Nucleus accumbens (tissue), 56 donors: ENCODE measurements at places on chromosomes 16 and 17.

- no peak for DNase-seq
These were observed 456.8 kb upstream of the CCL2 start for GRCh38 chr17:33798308-33798707.

DNA sequence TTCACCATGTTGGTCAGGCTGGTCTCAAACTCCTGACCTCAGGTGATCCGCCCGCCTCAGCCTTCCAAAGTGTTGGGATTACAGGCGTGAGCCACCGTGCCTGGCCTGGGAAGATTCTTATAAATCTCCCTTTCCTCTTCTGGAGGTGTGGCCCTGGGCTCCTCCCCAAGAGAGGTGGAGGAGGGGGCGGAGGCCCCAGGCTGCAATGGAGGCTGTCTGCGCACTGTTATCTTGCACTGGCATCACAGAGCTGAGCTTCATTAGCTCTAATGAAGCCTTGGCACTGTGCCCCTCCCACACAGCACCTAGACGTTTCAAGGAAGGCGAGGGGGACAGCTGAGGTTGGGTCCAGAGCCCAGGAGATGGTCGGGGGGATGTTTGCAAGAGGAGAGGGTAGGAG, 7.5 kb downstream of the ARHGAP23 start:
- DNase-seq, result no peak

DNA sequence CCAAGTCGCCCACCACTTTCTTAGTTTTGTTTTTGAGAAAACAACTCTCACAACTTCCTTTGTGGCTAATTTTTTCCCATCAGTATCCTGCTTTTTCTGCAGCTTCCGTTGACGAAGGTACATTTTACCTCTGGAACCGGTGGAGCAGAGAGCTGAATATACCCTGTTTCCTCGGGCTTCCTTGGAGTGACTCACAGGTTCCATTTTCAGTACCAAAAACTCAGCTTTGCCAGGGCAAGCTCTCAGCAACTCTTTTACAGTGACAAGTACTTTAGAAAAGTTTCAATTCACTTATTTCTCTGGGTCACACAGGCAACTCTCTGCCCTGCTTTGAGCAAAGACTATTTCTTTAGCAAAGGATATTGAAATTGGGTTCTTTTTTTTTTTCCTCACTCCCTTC, 318.9 kb downstream of the SNX29 start:
- DNase-seq, result no peak

GRCh38 chr17:17985153-17985552, 12.5 kb downstream of the DRC3 start:
- no peak for DNase-seq

DNA sequence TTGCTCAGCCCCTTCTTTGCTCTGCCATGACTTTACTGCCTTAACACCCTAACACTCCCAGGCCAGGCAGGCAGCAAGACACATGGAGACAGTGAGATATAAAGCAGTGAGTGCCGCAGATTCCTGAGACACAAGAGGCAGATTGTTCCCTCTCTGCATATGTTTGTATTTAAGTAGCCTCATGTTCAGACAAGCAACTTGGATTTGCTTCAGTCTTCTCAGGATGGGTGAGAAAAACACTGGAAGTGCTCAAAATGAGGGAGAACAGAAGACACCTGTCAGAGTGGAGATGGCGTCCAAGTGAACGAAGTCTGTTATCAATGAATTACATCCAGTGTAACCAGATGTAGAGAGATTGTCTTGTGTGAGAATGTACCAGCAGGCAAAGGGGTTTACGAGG, 86.8 kb downstream of the CES1 start:
- no peak for DNase-seq

DNA sequence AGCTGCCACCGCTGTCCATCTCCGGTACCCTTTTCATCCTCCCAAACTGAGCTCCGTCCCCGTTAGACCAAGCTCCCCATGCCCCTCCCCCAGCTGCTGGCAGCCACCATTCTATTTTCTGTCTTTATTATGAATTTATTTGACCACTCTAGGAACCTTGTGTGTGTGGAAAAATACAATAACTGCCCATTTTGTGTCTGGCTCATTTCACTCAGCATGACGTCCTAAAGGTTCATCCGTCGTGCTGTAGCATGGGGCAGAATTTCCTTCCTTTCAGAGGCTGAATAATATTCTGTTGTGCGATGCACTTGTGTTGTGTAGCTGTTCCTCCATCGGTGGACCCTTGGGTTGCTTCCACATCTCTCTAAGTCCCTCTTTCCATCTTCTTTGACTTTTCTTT, 263.1 kb downstream of the SEC14L1 start:
- DNase-seq, result no peak

DNA sequence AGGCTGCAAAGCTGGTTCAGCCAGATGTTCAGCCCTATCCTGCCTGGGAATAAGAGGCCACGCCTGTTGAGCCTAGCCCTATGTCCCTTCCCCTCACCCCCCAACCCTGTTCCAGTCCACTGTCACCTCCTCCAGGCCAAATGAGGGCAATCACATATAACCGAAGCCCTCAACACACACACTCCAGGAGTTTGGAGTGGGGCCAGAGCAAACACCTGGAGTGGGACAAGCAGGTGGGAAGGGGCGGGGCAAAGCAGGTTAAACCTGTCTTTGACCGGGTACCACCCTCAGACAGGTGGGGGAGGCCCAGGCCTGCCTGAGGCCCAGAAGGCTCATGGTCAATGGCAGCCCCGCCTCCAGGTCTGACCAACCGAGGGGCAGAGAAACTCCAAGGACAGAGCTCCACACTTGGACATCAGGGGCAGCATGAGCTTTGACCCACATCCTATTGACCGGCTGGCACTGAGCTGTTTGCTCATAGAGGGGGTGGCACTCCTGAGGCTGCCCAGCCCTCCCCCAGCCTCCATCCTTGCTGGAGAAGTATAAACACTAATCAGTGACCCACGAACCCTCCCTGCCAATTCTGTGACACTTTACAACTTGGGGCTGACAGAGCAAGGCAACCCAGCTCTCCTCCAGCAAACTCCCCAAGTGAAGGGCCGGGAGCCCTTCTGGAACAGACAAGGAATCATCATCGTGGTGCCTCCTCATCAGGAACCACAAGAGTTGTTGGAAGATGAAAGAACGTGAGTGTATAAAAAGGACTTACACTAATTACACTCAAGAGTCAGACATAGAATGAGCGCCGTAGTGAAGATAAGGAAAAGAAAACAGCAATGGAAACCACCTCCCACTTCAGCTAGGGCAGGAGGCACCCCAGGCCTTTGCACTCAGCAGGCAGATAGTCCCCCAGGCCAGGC, 1.5 kb downstream of the ESRP2 start:
- DNase-seq, result no peak

DNA sequence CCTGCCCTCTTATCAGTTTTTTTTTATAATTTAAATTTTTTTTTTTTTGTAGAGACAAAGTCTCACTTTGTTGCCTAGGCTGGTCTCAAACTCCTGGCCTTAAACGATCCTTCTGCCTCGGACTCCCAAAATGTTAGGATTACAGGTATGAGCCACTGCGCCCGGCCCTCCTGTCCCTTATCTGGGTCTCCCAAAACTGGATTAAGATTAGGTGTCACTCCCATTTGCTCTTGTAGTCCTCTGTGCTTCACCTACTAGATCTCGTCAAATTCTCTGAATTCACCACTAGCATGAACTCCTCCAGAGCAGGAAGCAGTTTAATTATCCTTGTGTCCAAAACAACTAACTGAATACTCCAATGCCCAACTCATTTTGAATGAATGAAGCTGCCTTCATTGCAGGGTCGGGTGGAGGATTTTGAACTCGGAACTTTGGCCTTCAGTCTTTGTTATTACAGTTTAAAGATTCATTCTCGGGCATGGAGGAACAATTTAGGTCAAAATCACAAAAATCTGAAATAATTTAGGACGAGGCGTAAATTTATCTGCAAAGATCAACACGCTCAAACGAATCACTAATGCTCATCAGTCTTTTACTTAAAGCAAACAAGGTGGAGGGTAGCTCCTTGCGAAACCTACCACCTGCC, 802 bp upstream of the ATXN2L start:
- no peak for DNase-seq

- DNase-seq, result no peak
These were observed 291.9 kb upstream of the ZFHX3 start for GRCh38 chr16:73339821-73340220.

DNA sequence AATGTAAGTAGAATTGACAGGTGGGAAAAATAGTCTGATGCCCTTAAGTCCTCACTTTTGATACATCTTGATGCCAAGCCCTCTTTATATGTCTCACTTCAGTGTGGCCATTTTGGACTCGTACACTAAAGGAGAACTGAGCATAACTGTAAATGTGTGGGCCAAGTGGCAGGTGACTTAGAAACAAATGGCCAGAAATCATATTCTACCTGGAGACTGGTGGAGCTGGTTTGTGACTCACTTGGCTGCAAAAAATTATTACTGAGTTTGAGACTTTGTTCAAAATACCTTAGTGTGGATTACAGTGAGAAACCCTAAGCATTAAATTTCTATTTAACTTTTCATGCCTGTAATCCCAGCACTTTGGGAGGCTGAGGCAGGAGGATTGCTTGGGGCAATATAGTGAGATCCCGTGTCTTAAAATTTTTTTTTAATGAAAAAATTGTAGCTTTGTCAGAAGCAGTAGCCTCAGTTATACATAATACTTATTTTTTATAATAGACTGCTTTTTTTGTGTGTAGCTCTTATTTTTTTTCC, 5.0 kb downstream of the HAPSTR1 start:
- DNase-seq, result no peak

GRCh38 chr17:61209525-61209924, 190.1 kb upstream of the TBX2 start:
- no peak for DNase-seq

DNA sequence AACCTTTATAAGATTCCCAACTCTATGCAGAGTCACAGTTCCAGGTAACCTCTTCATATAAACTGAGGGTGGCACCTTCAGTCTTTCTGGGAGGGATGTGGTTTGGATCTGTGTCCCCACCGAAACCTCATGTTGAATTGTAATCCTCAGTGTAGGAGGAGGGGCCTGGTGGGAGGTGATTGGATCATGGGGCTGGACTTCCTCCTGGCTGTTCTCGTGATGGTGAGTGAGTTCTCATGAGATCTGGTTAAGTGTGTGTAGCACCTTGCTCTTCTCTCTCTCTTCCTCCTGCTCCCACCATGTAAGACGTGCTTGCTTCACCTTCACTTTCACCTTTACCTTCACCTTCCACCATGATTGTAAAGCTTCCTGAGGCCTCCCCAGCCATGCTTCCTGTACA, 30.5 kb downstream of the HS3ST2 start:
- DNase-seq, result no peak

DNA sequence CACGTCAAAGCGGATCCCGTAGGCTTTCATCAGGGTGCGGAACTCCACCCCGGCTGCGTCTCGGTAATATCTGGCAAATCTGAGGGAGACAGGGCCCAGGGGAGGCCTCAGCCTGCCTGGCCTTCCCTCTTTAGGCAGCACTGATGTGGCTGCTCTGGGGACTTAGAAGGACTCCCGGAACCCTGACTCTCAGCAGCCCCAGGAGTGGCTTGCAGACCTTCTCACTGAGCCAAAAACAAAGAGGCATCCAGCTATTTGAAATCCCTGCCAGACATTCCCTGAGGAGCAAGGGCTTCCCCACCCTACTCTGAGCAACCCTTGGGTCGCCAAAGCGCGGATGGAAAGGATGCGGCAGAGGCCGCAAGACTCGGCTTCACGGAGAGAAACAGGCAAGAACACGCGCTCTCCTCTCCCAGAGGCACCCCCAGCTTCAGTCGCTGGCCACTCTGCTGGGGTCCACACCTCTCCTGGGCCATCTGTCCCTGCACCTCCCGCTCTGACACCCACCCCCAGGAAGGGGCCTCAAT, 7.9 kb downstream of the P2RX5 start:
- DNase-seq, result no peak
